ENCODE measurements at places on chromosomes 12 and 14.

DNA sequence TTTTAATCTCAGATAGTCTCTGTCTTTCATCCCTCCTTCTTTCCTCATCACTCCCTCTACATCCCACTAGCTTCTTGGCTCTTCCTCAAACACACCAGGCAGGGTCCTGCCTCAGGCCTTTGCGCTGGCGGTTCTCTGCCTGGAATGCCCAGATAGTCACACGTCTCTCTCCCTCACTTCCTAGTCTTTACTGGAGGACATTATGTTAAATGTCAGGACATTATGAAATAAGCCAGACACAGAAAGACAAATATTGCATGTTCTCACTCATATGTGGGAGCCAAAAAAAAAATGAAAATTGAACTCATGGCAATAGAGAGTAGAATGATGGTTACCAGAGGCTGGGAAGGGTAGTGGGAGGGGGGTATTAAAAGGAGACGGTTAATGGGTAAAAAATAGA, 442.0 kb downstream of the MED13L start:
- DNase-seq: no peak

DNA sequence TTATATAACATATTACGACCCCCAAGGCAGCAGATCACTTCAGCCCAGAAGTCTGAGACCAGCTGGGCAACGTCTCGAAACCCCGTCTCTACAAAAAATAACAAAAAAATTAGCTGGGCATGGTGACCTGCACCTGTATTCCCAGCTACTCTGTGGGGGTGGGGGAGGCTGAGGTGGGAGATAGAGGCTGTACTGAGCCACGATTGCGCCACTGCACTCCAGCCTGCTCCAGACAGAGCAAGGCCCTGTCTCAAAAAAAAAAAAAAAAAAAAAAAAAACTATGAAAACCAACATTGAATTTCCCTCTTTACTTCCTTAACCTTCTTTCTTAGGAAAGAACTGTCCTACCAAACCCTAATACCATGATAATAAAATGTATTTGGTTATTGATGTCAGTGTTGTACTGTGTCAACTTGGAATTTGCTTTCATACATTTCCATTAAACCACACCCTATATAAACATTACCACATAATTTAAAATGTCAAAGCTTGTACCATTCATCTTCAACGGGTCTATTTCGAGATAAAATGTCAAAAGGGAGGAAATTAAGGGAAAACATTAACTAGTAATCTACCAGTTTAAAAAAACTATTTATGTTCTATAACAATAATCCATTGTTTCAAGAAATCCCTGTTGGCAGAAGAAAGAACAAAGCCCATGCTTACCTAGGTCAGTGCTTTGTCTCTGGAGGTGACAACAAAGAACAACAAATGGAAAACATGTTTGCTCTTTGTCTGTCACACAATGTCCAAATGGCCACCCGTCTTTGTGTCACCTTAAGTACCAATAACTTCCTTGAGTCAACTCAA, 17.4 kb downstream of the GALNT4 start:
- DNase-seq: no peak

- no peak for DNase-seq
Observed at GRCh38 chr12:50677858-50678257, 86.0 kb upstream of the ATF1 start.

GRCh38 chr14:25090716-25091454, 40.9 kb upstream of the STXBP6 start:
- peak; percentile 42 for DNase-seq

GRCh38 chr12:71063087-71063486, 94.7 kb downstream of the TSPAN8 start:
- no peak for DNase-seq

- no peak for DNase-seq
Observed at GRCh38 chr14:100731011-100731670, 4.4 kb downstream of the DLK1 start.

GRCh38 chr12:57190037-57190436, 26.6 kb upstream of the NXPH4 start:
- no peak for DNase-seq

GRCh38 chr12:40330180-40330579, 105.4 kb downstream of the LRRK2 start:
- no peak for DNase-seq

DNA sequence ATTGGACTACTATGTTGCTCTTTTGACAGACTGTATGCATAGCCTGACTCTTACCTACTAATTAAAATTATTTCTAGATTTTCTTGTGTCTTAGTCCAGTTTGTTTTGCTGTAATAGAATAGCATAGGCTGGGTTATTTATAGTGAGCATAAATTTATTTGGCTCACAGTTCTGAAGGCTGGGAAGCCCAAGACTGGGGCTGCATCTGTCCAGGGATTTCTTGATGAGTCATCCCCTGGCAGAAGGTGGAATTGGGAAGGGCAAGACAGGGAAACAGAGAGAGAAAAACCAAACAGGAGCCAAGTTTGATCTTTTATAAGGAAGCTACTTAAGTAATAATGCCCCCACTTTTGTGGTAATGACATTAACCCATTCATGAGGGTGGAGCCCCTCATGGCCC, 759.2 kb upstream of the LRFN5 start:
- no peak for DNase-seq

DNA sequence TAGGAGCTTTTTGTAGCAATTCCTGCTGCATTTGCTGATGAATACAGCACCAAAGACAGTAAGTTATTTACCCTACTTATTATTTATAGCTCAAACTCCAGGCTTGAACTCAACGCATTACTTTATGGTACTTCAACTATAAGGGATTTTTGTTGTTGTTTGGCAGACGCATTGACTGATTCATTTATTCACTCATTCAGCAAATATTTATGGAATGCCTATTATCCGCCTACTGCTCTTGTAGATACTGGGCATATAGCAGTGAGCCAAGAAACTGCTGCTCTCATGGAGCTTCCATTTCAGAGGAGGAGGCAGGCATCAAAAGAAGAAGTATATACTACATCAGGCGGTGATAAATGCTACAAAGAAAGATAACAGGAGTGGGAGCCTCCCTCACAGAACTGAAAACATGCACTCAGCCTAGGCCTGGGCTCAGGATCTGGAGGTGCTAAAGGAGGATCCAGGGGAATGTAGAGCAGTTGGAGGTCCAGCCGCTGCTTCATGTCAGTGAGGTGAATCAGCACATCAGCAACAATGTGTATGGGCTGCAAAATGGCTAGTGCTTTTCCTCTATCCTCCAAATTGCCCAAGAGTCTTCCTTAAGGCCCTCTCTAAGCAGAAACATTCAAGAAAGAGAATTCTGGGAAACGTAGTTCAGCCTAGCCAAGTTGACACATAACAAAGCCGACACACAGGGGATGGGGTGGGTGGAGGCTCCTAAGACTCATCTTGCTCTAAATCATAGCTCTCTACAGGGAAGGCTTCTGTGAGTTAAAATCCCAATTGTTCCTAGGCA, 157.5 kb downstream of the NRXN3 start:
- DNase-seq: no peak

DNA sequence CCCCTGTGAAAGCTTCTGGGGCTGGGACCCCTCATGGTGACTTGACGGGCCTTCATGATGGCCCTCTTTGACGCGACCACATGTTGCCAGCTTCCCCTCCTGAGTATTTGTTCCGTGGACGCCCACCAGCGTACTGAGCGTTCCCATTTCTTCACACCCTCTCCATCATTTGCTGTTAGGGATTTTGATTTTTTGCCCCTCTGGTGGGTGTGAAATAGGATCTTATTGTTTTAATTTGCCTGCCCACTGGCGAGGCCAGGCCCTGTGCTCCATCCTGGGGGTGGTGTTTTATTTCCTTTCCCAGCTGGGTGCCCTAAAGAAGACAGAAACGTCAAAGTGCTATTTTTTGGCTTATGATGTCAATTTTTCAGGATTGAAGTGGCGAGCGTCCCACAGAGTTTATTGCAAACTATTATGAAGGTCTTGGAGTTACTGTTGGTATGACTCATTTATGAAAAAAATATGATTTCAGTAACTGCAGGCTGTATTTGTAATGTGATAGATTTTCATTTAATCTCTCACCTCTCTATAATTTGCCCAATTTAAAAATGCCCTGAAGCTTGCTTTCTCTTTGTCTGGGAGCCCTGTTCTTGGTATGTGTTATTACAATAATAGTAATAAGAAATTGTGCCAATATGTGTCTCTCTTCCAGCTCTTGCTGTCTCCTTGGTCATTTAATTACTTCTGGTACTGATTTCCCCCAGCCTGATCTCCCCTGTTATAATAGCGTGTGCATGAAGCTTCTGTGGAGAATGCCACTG, 99.6 kb downstream of the SLC25A47 start:
- no peak for DNase-seq

DNA sequence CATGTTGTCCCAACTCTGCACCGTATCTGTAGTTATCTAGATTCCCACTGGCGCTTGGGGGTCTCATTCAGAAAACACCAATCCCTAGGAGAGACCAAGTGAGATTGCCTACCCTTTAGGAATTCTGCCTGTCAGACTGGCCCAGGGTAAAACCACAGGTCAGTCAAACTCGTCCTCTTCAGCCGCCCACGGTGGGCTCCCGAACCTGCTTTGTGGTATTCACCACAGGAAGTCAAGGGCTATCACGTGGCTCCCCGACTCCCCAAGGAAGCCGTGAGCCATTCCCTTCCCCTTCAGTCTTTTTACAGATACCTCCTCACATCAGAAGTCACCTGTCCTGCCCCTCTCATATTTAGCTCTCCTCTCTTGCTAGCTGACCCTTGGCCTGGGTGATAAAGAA, 159.9 kb downstream of the EGLN3 start:
- DNase-seq: peak; percentile 13

- no peak for DNase-seq
Observed at GRCh38 chr12:89645434-89645833, 63.2 kb downstream of the ATP2B1 start.

DNA sequence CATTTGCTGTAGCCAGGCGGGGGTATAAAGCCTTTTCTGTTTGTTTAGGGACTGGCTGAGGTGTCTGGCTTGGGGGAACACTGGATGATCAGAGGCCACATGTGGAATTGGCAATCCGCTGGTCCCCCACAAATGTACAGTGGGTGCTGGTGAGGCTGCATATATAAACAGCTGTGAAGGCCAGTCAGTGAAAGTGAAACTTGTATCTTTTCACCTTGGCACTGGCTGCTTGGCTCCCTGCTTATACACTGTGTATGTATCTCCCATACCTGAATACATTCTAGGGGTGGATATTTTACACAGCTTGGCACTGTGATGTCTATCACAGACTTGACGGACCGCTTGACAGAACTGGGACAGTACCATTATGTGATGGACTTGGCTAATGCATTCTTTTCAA, 246.8 kb upstream of the AVPR1A start:
- DNase-seq: no peak

DNA sequence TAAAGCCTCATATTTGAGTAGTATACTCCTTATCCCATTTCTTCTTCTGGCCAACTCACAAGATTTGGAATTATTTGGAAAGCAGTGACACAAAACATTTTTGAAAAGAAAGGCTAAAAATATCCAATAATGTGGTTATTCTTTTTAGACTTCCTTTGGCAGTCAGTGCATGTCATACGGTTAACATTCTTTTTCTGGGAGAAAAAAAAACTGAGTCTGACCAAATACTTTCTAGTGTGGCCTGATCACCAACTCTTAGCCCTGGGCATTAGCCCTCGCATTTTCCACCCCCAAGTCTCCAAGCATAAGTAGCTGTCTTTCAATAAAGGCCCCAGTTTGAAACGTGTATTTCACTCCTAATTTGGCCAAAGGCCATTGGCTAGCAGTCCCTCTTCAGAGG, 5.9 kb downstream of the RASSF3 start:
- DNase-seq: no peak
